ENCODE measurements at places on chromosomes 7 and 10.

GRCh38 chr7:30238721-30239441 lies 45.5 kb upstream of the ZNRF2 start:
- peak; percentile 88 for DNase-seq

DNA sequence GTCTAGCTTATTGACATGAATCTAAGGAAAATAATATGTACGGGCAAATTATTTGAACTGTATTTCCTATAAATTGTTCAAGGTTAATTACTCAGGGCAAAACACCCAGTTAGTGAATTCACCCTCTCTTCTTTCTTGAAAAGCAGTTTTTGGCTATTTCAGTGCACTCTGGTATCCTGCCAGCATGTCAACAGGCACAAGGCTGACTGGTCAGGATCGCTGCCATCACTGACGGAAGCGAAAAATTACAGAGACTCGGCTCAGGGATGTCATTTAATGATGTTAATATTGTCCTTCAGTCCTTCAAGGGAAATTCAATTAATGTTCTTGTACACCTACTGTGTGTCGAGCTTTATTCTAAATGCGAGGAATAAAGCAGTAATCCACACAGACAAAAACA lies 28.3 kb upstream of the OLAH start:
- no peak for DNase-seq

DNA sequence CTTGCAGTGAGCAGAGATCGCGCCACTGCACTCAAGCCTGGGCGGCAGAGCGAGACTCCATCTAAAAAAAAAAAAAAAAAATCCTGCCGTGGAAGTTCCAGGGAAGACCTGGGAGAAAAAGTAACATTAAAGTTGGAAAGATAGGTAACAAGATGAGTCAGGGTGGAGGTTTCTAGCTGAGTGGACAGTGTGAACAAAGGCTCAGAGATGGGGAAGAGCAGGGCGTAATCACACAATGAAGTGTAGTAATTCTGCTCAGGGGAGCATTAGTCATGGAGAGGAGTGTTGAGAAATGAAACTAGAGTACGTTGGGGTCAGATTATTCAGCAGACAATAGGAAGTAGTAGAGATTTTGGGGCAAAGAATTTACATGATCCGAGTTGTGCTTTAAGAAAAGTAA lies 21.6 kb upstream of the WASL start:
- DNase-seq: no peak

DNA sequence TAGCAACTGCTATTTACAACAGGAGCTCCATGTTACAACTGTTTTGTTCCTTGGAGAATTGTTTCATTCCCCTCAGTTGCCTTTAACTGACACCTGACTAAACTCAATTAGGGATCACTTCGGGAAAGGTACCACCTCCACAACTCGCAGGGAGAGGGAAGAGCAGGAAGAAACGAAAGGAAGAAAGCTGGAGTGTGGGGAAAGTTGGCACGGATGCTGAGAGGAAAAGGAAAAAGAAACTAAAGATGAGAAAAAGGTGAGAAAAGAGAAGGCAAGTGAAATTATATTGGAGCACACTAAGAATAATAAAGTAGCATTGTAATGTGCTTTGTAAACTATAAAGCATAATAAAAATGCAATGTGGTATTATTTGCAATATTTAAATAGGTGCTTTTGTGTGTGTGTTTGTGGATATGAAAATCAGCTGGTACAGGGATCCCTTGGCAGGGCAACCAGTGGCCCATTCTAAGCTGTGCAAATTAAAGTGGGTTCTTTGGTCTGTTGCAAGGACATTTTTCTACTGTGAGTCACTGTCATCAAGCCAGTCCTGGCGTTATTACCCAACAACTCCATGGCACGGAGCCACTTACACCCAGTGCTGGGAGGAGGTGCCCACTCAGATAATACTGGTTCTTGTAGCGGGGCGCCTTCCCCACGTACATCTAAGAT lies 45.9 kb downstream of the HIPK2 start:
- peak; percentile 89 for DNase-seq

DNA sequence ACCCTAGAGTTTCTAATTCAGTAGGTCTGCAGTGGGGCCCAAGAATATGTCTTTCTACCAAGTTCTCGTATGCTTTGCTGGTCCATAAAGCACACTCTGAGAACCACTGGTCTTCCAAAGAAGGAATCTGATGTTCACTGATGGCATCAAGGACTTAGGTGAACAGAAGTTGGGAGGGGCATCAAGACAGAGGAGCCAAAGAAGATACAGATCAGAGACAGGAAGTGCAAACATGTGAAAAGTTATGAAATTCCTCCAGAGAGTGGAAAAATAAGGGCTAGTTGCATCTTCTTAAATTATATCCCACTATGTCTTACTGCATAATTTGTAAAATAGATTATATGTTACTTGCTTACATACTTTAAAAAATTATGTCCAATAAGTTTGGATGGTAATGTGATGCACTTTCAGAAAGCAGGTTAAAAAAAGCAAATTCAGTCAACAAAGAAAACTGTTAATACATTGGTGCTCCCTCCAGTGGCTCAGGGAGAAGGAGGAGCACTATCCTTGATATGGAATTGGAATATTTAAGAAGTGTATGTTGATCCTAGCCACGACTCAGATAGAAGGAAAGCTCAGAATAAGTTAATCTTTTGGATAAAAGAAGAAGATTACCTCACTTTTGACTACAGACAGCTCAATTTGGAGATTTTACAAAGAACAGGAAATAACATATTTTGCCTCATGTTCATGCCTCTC lies 35.8 kb downstream of the CREB3L2 start:
- DNase-seq: no peak

GRCh38 chr7:138979988-138980562 lies 1.1 kb downstream of the KIAA1549 start:
- no peak for DNase-seq

DNA sequence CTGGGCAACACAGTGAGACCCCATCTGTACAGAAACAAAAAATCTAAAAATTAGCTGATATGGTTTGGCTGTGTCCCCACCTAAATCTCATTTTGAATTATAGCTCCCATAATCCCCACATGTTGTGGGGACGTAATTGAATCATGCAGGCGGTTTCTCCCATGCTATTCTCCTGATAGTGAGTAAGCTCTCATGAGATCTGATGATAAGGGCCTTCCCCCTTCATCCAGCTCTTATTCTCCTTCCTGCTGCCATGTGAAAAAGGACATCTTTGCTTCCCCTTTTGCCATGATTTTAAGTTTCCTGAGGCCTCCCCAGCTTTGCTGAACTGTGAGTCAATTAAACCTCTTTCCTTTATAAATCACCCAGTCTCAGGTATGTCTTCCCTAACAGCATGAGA lies 136.5 kb downstream of the SFMBT2 start:
- DNase-seq: no peak

DNA sequence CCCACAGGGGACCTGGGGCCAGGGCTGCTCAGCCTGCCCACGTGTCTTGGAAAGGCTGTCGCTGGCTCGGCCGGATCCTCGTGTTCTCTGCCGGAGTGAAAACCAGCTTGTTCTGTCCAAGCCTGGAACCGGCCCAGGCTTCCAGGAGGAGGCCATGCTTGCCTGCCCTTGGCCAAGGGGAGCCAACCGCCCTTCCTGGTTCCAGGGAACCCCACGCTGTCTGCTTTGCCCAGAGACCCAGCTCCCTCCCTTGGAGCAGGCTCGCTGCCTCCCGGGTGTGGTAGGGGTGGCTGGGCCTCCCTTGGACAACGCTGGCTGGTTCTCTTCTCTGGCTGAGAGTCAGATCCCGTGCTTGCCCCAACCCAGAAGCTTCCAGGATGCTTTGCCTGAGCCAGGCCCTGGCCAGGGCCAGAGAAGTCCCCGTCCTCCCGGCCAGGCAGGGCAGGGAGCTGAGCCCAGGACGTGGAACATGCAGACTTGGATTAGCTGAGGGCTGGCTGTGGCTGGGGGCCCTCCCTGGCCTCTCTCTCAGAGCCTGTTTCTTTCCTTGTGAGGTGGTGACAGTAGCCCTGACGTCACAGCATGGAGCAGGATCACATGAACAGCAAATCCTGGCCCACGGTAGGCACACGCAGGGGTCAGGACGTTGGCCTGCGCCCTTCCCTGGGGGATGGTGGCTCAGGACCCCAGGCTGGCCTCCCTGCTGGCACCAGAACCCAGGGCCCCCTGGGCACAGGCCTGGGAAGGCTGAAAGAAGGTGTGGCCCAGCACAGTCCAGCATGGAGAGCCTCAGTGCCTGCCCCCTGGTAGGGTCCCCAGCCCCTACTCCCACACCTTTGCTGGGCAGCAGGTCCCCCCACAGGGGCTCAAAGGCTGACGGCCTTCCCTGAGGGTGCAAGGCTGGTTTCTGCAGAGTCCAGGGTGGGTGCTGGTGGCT lies 67.5 kb downstream of the PWWP2B start:
- peak; percentile 82 for DNase-seq

DNA sequence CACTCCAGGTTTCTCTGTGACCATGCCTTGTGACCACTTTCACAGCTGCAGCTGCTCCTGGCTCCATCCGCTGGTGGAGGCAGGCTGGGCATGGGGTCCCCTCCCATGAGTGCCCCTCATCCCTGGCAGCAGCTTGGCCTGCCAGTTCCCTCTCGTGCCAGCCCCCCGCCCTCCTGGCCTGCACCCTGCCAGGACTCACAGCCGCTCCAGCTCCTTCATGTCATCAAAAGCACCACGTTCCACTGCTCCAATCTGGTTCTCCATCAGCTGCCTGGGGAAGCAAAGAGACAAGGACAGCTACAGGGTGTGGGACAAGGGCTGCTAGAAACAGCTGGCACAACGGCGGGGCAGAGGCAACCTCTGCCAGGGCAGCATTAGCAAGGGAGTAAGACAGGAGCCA lies 22.6 kb downstream of the SLIT1 start:
- DNase-seq: no peak
